ENCODE measurements at places on chromosomes 1 and 21.

DNA sequence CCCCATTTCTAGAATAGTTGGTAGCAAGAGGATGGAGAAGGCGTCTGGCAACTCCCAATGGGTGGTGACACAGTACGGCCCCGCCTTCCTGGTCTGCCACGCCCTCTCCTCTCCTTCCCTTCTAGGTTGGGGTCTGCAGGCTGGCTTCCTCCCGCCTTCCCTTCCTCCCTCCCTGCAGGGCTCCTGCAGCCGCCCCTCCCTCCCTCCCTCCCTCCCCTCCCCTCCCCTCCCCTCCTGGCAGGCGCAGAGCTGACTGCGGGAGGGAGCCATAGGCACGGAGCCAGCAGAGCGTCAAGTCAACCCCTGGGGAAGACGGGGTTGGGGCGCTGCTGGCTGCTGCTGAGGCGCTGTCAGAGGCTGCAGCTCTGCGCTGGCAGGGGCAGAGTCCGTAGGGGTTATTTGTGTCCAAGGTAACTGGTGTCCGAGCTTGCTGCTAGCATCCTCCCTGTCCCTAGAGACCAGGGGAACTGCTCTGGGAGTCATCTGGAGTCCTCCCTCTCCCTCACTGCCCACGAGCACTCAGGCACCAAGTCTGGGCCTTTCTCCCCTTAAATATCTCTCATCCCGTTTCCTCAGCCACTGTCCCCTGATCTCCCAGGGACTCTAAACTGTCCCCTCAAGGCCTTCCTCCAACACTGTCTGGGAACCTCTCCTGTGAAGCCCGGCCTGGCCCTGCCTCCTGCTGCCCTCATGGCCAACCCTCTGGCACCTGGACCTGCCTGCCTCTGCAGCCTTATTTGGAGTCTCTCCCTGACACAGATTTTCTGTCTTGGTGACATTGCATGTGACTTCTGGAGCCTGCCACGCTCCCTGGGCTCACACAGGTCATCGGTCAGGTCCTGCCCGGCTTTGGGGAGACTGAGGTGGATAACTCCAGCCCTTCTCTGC, 57.4 kb upstream of the ACOT11 start:
- DNase-seq: no peak

DNA sequence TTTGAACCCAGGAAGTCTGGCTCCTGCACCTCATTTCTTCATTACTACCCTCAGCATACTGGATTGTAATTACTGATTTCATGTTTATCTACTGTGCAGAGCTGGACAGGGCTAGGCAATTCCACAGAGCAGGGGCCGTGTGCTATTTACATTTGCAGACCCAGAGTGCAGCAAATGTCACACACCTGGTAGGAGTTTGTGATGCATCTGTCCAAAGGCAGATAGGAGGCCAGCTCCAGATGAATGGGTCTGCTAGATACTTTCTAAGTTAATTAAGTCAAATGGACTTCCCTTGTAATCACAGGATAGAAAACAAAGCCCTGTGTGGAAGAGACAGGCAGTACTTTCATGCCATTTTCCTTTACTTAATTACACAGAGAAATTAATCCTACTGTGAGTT, 46.2 kb downstream of the PGBD5 start:
- DNase-seq: no peak

DNA sequence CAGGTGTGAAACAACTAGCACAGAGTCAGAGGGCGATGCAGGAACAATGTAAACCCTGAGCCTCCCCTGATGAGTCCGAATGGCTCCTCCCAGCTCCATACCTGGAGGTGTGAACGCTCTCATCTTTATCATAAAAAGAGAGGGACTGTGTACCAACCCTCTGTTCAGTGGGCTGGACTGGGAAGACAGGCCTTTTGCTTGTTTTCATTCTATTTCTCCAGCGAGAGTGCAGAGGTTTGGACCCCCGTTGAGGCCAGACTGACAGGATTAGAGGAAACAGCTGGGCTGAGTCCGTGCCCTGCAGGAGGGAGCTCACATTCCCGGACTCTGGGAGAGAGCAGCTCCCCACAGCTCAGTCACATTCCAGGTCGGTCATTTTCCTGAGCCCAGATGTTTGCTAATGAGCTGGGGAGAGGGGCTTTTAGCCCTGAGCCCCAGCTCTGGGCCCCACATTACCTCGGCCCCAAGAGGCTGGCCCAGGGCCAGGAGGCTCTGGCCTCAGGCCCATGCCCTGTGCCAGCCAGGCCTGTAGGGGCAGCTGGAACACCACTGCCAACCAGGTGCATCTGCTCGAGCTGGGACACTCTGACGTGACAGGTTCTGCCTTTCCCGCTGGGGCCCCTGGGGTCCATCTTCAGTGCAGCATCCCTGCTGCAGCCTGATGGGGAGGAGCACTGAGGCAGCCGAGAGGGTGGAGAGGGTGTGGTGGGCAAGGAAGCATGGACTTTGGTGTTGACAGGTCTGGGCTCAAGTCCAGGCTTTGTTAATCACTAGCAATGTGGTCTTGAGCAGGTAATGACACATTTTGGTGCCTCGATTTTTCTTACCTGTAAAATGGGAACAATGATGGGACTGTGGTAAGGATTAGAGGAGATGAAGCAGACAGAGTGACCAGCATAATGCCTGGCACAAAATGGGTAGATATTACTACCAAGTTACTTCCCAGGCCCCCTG, 3.5 kb upstream of the NBL1 start:
- no peak for DNase-seq

DNA sequence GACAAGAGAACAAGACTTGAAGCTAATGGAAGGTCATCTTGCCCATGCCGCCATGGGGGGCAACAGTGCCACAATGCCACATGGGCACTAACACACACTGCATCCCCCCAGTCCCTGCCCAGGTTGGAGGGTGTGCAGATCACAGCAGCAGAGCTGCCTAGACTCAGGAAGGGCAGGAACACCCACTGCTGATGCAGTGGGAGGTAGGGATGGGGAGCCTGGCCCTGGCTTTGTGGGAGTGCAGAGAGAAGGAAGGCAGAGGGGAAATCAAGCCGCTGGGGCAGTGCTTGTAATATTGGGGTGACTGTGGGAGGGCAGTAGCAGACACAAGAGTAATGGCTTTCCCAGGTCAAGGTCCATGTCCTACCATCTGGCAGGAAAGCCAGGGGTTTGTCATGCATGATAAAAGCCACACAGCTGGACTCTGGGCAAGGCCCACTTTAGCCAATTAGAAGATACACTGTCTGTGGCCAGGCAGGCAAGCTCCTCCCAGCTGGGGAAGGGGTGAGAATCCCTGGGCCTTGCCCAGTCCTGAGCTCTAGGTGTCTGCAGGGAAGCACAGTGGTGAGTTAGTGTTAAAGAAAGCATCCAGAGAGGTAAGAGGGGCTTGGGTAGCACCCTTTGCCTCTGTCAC, 25.4 kb upstream of the MEF2D start:
- DNase-seq: no peak

DNA sequence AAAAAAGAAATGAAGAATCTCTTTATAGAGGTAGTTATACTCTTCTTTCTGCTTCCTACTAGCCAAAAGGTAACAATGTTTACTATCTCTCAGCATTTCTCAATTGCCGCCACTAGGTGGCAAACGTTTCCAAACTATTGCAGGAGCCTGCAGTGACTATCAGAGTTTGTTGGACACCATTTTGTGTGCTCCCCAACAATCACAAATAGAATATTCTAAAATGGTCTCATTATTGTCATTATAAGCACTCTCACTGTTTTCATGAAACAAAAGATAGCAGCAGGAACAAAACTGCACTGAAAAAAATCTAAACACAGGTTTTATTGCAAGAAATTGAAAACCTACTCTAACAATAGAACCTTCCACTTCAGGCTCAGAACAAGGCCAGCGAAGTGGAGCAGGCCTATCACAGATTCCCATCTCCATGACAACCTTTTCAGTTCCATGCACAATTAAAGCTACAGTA, 83.9 kb upstream of the PLPPR4 start:
- DNase-seq: peak; percentile 60

GRCh38 chr1:155944444-155944799, 3.0 kb downstream of the RXFP4 start:
- no peak for DNase-seq

- DNase-seq: no peak
Observed at GRCh38 chr1:202283379-202283844, 58.3 kb downstream of the UBE2T start.

Measured in activated T-cell treated with anti-CD3 and anti-CD28 coated beads, Interleukin-2, amount 50 U/mL, for 72 hours (primary cell).